ENCODE measurements at places on chromosomes 1 and 21. TPM values are rescaled to one million over a fixed set of nuclear protein-coding genes. Genes with fewer than 3 reads are reported as not detected.

DNA sequence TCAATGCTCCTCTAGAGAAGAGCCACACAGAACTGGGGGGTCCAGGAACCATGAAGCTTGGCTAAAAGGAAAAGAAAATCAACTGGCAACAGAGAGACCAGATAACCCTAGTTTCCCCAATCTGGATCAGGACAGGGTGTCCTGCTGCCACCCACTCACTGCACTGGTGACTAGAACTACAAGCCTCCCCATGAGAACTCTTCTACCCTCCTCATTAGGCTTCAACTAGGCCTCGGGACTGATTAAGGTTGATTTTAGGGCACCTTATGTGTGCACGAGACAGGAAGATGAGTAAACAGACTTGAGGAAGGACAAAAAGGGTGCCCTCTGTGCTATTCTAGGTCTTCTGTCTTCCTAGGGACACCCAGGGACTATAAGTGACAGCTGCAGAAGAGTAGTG is 2.3 kb upstream of the SF3B4 start:
- DNase-seq: no peak

- DNase-seq: no peak
Observed at GRCh38 chr1:36493524-36493923, 10.8 kb upstream of the CSF3R start.

DNA sequence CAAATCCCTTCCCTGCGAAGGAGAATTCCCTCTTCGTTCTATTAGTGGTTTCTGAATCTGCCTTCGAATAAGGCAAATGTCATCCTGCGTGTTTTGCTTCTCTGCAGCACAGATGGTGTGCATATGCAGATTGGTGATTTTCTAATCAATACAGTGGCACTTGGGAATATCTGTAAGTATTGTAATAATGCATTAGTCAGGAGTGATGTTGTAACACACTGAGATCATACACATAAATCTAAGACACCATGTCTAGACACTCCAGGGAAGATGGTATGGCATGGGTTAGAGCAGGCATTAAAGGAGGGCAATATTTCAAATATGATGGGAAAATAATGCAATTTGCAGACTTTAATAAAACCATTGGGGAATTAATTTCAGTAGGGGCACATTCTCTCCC is 513.2 kb upstream of the PTBP2 start:
- no peak for DNase-seq

DNA sequence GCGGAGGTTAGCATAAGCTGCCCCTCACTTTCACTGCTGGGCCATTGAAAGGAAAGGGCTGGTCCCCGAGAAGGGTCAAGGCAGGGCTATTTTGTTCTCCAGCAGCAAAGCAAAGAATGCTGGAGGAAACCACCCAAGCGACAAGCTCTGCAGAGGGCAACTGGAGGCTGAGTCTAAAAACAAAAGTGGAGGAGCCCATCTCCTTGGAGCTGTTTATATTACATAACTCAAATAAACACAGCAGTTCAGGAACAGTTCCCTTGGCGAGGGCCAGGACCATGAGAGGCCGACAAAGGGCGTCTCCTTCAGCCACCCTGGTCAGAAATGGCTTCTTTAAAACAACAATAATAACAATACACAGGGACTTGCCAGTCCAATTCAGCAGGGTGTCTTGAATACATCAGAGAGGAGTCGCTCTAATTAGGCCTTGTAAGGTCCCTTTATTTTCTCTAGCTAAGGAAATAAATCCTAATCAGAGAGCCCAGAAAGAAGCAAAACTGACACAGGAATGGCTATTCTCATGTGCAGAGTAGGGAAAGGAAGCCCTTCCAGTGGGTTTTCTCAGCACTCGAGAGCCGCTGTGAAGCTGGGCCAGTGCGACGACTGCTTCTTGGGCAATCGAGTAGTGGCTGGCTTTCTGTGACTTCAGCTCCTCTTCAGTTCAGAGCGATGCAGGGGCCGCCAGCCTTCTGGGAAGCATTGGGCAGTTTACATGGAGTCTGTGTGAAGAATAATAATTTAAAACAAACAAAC is 57.0 kb upstream of the TARBP1 start:
- no peak for DNase-seq

DNA sequence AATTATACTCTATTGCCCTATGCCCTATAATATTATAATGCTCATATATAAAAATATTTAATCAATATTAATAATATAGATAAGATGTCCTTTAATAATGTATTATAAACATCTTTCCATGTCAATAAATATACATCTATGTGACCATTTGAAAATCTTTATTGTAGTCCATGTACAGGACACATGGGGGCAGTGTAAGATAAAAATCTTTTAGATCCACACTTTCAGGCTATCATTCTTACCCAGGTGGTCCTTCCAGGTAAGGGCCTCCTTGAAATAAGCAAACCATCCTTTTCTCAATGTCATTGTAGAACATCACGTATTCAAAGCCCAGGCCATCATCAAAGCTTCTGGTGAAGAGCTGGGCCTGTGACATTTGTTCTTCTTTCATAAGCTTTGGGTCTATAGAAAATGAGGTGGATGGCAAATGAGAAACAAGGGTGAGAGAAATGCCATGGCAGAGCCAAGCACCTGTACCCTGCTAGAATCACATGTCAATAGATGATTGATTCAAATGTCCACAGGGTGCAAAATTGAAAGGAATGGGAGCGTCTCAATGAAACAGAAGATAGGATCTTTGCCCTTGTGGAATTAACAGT is 20.2 kb downstream of the THEM4 start:
- no peak for DNase-seq

DNA sequence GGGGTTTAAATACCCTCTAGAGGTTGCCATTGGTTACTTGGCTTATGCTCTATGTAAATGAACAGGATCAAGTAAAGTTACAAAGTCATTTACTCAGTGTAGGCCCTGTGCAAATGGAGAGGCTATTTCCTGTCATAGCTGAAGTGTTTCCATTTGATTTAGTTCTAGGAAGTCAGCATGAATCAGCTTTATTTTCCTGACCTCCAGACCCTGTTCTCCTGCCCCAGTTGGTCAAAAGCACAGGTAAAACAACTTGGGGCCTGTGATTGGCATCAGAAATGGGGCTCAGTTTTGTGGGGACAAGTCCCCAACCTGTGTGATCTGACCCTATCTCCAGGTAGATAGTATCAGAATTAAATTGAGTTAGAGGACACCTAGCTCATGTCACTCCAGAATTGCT is 239.9 kb downstream of the HHAT start:
- DNase-seq: no peak

GRCh38 chr1:46284058-46284457 is 19.4 kb downstream of the LRRC41 start:
- DNase-seq: no peak

DNA sequence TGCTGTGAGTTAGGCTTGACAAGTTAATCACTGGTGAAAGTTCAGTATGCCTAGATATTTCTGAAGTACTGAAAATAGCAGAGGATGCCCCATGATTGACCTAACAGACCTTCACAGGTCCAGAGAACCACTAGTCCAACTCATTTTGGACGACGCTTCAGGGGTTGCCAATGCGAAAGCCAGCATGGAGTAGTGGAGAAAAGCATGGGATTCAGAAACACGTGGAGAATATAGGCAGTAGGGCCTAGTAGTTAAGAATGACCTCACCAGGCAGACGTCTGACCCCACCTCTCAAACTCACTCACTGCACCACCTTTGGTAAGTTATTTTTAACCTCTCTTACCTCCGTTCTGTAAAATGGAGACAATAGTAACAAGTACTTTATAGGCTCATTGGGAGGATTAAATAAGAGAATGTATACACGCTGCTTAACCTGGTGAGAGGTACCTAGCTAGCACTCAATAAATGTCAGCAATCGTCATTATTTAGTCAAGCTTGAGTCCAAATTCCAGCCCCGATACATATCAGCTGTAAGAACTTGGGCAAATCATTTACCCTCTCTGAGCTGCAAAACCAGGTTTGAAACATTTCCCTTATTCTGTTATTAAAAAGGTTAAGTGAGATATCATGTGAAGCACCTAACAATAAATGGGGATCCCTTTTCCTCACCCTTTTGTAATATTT is 13.2 kb downstream of the PLPP3 start:
- no peak for DNase-seq

- no peak for DNase-seq
Observed at GRCh38 chr1:111776391-111776790, 20.7 kb downstream of the DDX20 start.

DNA sequence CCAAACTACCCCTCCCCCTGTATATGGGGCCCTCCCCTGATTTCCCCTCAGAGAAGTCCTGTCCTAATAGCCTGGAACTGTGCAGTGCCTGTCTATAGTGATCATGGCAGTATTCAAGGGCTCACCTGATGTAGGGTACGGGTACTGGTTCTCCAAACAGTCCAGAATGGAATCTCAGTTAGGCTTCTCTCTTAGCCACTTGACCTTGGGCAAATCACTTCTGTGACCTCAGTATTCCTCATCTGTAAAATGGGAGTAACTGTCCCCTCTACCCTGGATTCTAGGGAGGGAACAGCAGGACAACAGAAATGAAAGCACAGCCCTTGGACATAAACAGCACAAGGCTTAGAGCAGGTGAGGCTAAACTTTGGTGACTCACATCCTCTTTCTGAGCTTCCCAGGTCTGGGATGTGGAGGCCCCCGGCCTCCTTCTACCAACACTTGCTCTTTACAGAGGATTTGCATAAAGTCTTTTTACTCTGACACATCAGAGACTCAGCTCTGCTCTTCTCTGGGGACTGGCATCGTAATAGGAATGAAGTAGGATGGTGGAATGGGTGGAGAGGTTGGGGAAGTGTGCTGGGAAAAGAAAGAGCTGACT is 20.0 kb upstream of the PDZK1IP1 start:
- no peak for DNase-seq

DNA sequence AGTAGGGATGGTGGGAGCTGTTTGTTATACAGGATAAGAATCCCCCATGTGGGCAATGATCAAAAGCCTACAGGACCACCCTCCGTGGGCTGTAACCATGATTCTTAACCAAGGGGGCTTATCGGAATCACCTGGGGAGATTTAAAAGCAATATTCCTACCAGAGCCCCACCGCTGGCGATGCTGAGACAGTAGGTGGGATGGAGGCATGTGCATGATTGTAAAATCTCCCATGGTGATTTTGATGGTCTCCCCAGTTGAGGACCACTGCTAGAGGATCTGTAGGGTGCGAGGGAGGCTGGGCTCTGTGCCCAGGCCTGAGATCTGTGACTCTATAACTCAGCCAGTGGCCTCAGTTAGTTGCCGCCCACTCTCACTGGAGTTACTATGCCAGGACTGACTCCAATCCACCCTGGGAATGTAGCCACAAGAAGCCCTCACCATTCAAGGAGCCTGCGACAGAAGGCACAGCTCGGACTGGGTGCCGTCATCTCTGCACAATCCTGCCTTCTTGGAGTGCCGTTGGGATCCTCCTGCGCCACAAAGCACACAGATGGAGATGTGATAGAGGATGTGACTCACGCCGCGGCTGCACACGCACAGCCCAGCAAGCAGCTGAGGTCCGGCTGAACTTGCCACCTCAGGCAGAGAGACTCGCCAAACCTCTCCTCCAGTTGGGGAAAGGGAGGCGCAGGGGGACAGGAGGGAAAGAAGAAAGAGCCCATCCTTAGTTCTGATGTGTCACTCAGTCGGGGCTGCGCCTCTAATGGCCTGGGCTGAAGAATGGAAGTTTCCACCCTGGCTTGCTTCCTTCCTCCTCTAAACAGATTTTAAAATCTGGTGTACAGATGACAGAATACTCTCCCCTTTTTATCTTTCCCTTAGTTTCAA is 26.5 kb downstream of the AKNAD1 start:
- no peak for DNase-seq

GRCh38 chr1:230326971-230327891 is 98.9 kb downstream of the PGBD5 start:
- DNase-seq: no peak

- DNase-seq: no peak
Observed at GRCh38 chr1:93619507-93620171, 62.0 kb downstream of the BCAR3 start.

DNA sequence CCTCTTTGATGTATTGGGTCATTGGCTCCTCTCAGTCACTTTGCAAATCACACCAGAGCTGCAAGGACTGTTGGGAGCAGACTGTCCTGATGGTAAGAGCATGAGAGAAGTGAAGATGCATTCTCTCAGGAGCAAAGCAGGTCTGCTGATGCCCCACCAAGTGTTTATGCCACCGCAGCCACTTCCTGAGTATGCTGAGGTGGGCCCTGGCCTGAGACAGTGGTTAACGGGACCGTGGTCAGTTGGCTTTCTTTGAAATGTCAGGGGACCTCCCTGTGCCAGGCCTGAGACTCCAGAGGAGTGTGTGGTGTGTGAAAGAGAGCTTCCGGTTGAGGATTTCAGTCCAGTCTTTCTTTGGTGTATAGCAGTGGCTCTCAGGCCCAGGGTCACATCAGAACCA is 79.4 kb downstream of the SPATA46 start:
- no peak for DNase-seq

DNA sequence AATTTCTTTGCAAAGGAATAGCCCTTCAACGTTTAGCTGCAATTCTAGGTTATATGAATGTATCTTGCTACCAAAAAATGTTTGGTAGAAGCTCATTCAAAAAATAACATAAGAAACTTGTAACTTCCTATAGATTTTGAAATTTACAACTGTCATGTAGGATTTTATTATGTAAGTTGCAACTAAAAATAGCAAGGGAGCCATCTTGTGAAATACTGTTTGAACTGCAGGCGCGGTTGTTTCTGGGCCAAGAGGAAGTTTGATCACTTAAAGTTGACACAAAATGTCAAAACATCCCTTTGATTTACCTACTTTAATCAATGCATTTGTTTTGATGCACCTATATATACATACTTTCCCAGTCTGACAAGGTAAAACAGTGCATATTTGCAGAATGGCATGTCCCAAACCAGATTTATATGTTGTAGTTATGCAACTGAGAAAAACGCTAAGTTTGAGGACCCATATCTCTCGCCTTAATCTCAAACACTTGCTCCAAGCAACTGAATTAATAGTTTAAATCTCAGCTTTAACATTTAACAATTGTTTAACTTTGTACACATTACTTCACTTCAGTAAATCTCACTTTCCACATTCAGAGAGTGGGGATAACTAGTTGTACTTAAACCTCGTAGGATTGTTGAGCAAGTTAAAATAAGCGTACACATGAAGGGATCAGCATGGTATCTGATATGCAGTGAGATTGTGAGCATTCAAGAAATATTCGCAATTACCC is 63.9 kb downstream of the KCNK2 start:
- DNase-seq: peak; percentile 7

GRCh38 chr1:245213066-245213831 is 58.5 kb downstream of the KIF26B start:
- DNase-seq: no peak

The CRNN gene
- total RNA-seq: not detected

The PADI2 gene
- 0.16 TPM for total RNA-seq

The CRYAA gene
- not detected for total RNA-seq

The ABCA4 gene
- total RNA-seq: 0.45 TPM

The OR10Z1 gene
- not detected for total RNA-seq

The SLC41A1 gene
- 21.4 TPM for total RNA-seq

The ZDHHC18 gene
- total RNA-seq: 41.7 TPM

The CKS1B gene
- 211 TPM for total RNA-seq

Data from neural crest cell (in vitro differentiated cells).